ENCODE measurements at places on chromosomes 13 and 19.

DNA sequence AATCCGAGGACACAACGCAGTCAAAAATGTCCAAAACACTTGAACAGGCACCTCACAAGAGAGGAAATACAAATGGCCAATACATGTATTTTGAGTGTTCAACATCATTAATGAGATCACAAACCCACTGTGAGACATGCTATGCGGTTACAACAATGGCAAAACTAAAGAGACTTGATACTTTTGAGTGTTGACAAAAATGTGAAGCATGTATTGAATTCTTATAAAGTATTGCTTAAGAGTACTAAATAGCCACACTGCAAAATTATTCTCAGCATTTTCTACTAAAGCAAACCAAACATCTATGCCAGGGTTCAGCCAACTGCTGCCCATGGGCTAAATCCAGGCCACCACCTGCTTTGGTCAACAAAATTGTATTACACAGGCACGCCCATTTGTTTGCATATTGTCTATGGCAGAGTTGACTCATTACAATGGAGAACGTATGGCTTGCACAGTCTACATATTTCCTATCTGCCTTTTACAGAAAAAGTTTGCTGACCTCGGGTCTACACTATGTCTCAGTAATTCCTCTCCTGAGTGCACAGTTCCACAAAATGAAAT is 135.3 kb downstream of the B3GLCT start:
- no peak for DNase-seq

- DNase-seq = no peak
These were observed 49.4 kb upstream of the TEX29 start for GRCh38 chr13:111270765-111271698.

DNA sequence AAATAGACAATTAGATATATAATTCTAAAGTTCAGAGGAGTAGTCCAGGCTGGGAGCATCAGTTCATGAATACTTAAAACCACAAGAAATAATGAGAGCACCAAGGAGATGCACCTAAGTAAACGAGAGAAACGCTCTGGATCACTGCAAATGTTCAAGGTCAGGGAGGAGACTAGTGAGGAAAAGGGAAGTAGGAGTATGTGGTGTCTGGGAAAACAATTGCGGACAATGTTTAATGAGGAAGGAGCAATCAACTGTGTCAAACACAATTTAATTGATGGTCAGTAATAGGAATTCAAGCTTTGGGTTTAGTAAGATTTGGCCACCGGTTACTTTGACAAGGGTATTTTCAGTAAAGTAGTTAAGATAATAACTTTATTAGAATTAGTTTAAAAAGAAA is 652.2 kb downstream of the DACH1 start:
- DNase-seq = no peak

GRCh38 chr13:54029720-54030119 is 1001.1 kb downstream of the OLFM4 start:
- DNase-seq = no peak

DNA sequence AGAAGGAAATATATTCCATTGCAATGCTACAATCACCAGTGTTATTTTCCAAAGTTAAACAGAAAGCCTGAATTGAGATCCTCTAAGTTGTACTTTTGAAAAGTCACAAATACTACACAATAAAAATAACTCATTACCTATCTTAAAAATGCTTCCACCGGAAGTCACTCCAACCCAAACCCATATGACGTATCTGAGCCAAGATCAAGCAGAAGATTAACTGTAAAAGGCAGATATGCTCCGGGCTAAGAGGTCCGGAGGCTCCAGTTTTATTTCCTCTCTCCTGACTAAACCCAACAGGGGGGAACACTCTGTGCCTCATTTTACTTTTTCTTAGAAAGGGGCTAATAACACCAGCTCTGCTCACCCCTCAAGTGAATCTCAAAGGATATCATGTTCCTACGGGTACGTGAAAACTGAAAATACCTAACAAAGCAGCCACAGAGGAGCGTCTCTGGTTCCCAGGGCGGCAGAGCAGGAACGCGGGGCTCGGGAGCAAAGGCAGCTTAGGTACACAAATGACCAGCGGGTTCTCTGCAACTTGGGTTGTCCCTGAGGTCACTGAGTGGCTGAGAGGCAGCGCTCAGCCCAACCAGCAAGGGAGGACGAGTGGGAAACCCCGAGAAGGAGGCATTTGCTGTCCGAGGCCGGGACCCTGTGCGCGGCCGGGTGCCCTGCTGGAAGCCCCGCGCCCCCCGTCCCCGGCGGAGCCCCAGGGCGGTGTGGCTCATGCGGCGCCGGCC is 750 bp downstream of the RAB20 start:
- no peak for DNase-seq

DNA sequence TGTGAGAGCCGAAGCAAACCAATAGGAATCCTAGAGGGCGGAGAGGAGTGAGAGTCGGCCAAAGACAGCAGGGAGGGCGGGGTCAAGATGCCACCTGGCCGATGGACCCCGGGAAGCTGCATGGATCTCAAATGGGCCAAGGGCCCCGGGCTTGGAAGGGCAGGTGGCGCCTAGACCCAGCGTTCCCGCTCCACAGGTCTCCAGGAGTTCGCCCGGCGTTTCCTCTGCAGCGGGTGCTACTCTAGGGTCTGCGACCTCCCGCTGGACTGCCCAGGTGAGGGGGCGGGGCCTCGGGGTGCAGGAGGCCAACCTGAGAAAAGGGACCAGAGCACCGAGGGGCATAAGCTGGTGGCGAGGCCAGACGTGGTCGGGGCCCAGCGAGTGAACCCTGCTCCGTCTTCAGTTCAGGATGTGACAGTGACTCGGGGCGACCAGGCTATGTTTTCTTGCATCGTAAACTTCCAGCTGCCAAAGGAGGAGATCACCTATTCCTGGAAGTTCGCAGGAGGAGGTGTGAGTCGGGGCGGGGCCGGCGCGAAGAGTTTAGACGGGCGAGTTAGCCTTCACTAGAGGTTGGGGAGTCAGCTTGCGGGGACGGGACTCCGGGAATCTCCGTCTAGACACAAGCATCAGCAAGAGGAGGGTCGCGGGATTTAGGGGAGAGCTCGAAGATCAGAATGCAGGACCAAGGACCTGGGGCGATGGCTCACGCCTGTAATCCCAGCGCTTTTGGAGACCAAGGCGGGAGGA is 9.9 kb downstream of the SPACA6 start:
- no peak for DNase-seq

DNA sequence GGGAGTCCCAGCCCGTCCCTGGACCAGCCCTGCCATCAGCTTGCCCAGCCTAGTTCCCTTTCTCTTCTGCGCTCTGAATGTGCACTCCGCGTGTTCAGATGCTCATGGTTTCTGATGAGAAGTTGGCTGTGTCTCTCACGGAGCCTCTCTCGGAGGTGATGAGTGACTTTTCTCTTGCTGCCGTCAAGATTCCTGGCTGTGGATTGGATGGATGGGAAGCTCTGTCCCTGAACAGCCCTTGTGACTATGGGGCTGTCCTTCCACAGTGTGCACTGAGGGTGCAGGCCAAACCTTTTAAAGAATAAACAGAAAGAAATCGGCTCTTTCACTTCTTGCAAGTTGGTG is 24.4 kb downstream of the WTIP start:
- DNase-seq = no peak

DNA sequence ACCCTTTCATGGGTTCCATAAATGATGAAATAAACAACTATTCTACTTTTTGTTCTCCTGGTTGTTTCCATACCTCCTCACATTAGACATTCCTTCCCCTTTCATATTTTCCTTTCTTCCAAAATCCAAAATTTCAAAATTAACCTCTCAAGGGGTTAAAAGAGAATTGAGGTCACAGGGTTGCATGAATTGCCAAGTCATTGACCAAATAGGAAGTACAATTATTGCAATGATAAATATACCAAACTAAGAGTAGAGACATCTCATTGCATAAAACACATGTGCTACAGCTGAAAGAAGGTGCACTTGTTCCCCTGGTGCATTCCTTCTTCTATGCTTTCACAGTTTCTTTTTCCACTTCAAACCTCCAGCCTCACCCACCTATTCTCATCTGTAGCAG is 136.1 kb downstream of the KCTD12 start:
- DNase-seq = no peak

DNA sequence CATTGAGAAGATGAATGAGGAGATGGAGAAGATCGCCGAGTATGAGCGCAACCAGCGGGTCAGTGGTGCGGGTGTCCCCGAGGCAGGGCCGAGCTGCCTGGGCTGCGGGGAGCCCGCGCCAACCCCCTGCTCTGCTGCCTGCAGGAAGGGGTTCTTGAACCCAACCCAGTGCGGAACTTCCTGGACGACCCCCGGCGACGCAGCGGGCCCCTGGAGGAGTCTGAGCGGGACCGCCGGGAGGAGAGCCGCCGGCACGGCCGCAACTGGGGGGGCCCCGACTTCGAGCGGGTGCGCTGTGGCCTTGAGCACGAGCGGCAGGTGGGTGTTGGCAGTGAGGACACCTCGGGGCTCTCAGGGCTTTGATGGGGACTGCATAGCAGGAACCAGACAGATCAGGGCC is 8.3 kb downstream of the CCDC9 start:
- no peak for DNase-seq

- DNase-seq = no peak
These were observed 36.3 kb downstream of the ZC3H13 start for GRCh38 chr13:46016216-46016615.

- DNase-seq = no peak
These were observed 72.8 kb upstream of the PCDH8 start for GRCh38 chr13:52921194-52921593.

GRCh38 chr19:6278740-6279619 is 795 bp downstream of the MLLT1 start:
- no peak for DNase-seq

GRCh38 chr19:403221-404027 is 5.5 kb downstream of the C2CD4C start:
- no peak for DNase-seq

DNA sequence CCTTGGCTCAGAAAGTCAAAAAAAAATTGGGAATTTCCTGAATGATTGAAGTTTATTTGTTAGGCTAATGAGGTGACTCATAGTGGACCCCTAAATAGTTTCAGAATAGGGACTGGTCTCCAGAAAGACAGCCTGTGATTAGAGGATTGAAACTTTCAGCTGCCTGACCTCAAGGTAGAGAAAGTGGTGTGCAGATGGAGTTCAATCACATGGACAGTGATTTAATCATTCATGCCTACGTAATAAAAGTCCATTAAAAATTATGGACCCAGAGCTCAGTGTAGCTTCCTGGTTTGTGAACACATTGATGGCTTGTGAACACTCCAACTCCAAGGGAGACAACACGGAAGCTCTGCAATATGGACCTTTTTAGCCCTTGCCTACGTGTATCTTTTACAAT is 533.2 kb upstream of the PCDH9 start:
- DNase-seq = no peak

DNA sequence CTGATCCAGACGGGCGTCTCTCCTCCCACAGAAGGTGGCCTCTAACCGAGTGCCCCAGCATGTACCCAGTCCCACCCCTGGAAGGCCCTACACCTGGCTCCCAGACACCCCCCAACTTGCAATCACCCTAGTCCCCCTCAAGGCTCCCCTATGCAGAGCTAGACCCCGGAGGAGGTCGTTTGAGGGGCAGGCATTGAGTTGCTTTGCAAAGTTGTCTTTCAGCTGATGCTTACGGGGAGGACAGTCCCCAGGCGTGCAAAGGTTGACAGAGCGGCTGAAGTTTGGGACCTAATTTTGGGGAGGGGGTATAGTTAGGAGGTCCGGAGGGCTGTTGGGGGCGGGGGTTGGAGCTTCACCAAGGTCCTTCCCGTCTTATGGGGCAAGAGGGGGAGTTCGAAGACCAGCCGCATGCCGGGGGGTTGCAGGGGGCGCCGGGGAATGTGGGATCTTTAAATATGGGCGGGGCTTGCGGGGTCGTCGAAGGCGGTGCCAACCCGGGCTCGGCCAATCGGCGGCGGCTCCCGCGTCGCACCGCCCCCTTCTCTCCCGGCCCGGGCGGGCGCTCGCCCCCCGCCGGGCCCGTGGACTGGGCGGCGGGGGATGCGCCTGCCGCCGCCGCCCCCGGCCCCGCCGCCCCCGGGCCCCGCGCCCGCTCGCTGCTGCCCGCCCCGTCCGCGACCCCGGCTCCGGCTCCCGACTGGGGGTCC is at the start of gene KCNN1:
TSS of gene KCNN1 (plus strand) at position 558 of the 707 bp plus-strand sequence. CDS start 6,782 bp downstream, outside the sequence.
- DNase-seq = no peak

GRCh38 chr19:52336791-52337381 is 843 bp downstream of the ZNF610 start:
- no peak for DNase-seq

DNA sequence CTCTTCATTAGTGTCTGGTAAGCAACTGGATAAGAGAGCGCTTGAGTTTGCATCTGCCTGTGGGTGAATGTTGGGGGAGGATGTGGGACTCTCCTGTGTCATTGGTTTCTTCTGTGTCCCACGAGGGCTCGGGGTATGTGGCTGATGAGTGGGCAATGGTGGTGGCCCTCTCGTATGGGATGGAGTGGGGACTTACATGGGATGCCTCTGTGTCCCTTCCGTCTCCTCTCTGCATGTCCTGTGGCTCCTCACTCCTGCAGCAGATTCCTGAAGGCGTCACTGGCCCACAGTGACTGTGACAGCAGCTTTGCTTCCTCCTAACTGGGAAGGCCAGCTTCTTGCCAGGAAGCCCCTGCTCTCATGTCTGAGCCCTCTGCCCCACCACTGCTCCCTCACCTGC is 2.6 kb upstream of the LRP3 start:
- DNase-seq = no peak

DNA sequence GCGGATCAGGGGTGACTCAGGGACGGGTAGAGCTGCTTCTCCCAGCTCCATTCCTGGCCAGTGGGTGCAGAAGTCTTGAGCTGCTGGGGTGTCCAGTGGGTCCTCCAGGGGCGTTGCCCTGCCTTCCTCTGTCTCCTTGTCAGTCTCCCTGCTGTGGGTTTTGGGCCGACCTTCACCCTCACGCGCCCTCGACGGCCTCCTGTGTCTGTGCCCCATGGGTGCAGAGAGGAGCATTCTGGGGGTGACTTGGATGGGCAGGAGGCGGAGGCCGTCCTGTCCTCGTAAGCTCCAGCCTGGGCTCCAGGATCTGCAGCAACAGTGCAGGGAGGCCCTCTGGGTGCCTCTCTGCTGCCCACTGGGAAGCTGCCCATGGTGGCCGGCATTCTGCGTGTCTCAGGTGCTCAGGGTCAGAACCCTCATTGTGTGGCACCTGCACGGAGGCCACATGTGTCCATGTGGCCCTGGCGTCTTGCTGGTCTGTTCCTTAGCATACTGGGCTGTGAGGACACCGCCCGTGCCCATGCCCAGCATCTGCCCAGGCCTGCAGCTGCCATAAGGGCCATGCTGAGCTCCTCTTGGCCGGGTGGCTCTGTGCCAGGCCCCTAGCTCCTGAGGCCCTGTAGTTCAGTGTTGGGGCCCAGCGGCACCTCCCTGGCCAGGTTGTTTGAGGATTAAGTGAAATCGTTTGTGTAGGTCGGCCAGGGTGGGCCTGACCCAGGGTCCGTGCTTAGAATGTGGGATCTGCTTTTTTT is 17.3 kb downstream of the DOT1L start:
- no peak for DNase-seq

- DNase-seq = no peak
These were observed 78.4 kb downstream of the FAM216B start for GRCh38 chr13:42859760-42860159.

Measured in epithelial cell of prostate (primary cell).